Fibroblast of skin of back (primary cell): ENCODE measurements at places on chromosomes 3 and 15.

DNA sequence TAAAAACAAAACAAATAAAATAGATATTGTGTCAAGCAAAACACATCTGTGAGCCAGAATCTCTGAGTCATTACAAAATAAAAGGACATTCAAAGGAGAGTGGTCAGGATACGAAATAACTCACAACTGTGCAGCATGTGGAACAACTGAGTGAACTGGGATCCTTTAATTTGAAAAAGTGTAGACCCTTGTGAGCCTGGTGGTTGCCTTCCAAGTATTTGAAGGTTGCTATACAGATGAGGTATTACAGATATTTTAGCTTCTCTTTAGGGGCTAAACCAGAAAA, 26.7 kb downstream of the KCNMB2 start:
- peak; percentile 54 for DNase-seq

DNA sequence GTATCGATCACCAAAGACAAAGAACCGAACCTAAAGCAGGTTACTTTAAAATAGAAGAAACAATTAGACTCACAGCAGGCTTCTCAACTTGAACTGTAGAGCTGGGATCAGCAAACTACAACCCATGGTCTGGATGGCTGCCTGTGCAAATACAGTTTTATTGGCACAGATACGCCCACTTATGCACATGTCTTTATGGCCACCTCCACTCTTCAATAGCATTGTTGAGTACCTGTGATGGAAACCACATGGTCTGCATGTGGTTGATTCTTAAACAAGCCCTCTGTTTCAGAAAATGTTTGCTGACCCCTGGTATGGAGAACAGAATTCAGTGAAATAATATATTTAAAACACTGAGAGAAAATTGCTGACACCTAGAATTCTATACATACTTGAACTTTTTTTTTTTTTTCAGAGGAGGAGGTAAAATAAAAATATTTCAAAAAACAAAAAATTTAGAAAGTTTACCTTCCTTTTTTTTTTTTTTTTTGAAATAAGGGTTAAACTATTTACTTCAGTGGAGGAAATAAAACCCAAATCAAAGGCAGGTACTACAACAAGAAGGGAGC, 263.8 kb upstream of the ATP10A start:
- DNase-seq = no peak

- no peak for DNase-seq
Measured at GRCh38 chr3:121757087-121757811, 7.7 kb upstream of the GOLGB1 start.

- DNase-seq = peak; percentile 64
Measured at GRCh38 chr15:66459818-66460615, 37.5 kb downstream of the SNAPC5 start.

- DNase-seq = no peak
Measured at GRCh38 chr3:123480428-123480827, 31.5 kb upstream of the ADCY5 start.

DNA sequence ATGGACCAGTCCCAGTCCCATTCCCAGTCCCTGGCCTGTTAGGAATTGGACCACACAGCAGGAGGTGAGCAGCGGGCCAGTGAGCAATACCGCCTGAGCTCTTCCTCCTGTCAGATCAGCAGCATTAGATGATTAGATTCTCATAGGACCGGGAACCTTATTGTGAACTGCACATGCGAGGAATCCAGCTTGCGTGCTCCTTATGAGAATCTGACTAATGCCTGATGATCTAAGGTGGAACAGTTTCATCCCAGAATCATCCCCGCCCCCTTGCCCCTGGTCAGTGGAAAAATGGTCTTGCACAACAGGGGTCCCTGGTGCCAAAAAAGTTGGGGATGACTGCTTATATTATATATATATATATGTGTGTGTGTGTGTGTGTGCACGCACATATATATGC, 63.1 kb downstream of the IFT57 start:
- DNase-seq = peak; percentile 5

DNA sequence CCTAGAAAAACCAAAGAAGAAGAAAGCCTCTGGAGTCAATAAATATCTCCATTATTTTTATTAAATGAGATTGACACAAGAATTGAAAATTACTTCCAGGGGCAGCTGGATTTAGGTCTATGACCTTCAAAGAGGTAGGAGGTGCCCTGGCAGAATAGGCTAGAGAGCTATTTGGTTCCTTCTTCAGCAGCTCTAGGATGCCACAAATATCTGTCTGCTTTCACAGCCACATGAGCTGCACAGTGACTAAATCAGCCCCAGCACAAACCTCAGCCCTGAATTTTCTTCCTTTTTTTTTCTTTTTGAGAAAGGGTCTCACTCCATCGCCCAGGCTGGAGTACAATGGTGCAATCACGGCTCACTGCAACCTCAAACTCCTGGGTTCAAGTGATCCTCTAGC, 223.5 kb downstream of the ABHD5 start:
- no peak for DNase-seq

DNA sequence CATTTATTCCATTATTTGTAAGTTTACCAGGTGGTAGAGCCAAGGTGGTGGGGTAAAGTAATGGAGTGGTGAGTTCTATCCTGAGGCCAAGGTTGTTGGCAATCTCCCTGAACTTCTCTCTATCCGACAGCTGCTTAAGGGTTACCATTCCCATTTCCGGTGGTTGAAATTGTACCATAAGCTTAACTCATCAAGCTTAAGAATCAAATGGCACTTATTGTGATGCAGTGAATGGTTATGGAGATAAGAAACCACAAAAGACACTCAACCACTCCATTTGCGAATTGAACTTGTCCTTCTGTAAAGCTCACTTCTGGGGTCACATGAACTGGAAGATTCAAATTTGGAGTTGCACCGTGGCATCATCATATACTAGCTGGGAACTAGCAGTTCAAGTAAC, 287.4 kb upstream of the SLCO3A1 start:
- no peak for DNase-seq
